ENCODE measurements at places on chromosomes 5 and 9. TPM values are rescaled to one million over a fixed set of nuclear protein-coding genes. Genes with fewer than 3 reads are reported as not detected.
A peak's percentile ranks its signal among the peaks of the same experiment; 100 is the strongest.

- no peak for DNase-seq
Observed at GRCh38 chr5:1010181-1010510, 1.5 kb downstream of the NKD2 start.

DNA sequence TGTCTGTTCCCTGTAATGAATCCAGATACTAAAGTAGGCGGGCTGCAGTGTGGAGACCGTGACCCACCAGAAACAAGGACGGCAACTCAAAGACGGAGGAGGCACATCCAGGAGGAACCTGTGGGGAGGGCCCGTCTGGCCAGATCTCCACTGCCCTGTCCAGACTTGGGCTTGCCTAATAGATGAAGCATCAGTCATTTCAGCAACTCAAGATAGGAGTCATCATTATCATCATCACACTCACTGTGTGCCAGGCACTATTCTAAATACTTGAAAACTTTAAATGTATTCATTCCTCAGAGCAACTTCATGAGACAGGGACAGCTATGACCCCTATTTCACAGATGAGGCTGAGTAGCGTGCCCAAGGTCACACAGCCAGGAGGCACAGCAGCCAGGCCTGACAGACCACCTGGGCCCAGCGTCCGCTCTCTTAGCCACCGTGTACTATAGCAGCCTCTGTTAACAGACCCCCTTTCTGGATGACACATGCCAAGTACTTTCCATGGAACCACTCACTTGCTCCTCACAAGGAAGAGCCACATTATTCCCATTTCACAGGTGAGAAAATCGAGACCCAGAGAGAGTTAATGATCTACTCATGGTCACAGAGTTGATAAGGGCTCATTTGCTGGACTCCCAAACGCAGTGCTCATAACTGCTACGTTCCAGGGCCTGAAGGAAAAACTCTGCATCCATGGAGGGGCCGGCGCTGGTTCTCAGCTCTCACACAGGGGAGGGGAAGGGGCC lies 4.9 kb upstream of the IL4 start:
- DNase-seq = no peak

Gene PROB1
- 0.97 TPM for polyA plus RNA-seq

Gene EQTN
- not detected for polyA plus RNA-seq

DNA sequence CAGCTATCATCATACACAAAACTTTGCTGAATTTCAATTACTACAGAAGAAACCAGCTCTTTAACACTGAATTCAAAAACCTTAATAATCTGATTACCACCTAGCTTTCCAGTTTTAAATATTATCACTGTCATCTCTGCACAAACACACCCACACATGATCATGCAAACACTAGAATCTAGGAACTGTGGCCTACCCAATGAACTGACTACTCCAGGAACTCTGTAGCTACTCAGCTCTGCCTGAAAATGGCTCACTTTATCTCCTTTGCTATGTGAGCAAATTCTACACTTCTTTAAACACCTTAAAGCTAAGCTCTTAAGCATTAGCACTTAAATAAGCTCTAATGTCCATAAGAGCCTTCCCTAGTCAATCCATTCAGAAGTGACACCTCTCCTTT lies 123.3 kb upstream of the DPYSL3 start:
- no peak for DNase-seq

DNA sequence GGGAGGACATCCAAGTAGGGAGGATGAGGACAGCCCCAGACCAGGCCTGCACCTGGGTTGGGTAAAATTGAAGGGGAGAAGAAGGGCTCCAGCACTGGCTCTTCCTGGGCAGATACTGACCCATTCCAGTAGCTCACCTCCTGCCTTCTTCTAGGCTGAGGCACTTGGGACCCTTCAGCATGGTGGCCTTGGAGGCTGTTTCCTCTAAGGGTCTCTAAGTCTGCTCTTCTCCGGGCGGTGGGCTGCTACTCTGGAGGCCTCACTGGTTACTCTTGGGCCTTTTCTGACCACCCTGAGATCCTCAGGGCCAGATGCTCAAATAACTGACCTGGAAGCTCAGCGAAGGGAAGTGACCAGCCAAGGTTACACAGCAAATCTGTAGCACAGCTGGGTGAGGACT lies 2.8 kb upstream of the TIFAB start:
- DNase-seq = no peak

Gene TAF11L7
- polyA plus RNA-seq = not detected

DNA sequence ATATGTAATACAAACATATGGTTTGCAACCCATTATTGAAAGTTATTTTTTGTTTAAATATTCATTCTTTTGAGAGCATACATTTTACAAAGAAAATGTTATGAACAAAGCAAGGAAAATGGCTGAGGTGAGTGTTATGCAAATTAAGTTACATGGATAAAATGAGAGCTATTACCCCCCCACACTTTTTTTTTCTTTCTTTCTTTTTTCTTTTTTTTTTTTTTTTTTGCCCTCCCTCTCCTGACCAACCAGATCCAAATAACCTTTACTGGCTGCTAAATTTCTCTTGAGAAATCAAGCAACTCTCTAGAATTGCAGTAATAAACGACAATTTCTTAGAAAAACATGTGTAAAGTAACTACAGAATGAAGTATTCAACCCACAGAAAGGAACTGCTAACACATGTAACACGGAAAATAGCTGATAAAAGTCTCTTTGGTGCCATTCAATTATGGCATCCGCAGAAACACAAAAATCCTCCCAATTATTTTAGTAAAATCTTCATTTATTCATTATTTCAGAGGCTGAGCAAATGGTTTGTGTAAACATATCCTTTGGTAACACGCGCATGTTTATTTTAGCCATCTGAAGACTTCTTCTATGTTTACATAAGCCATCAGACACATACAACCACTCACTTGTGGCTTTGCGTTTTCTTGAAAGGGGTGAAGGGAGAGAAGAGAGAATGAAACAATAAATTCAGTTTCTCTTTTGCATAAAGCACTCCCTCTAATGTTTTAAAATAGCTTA lies 216.1 kb downstream of the NFIB start:
- peak; percentile 85 for DNase-seq

Gene WDR31
- 6.1 TPM for polyA plus RNA-seq

DNA sequence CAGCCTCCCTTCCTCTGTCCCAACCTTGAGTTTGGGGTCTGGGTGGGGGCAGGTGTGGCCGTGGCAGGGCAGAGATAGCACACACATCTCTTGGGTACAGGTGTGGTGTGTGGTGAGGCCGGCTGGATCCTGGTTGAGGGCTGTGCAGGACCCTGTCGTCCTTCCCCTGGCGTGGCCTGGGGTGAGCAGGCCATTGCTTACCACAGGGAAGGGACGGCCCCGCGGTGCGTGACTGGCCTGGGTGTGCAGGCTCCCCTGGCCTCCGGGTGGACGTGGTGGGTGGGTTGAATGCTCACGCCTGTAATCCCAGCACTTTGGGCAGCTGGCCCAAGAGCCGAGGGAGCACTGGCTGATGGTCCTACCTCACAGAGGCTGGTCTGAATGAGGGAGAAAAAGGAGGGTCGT lies 1.2 kb downstream of the ARRDC1 start:
- DNase-seq = no peak

Gene RUSC2
- polyA plus RNA-seq = 17.1 TPM

GRCh38 chr5:126443374-126443851 lies 20.2 kb downstream of the GRAMD2B start:
- no peak for DNase-seq

Gene TMEM252
- 2.2 TPM for polyA plus RNA-seq

Gene HMMR
- polyA plus RNA-seq = 17.0 TPM

GRCh38 chr5:78500871-78501270 lies 140.5 kb downstream of the SCAMP1 start:
- no peak for DNase-seq

DNA sequence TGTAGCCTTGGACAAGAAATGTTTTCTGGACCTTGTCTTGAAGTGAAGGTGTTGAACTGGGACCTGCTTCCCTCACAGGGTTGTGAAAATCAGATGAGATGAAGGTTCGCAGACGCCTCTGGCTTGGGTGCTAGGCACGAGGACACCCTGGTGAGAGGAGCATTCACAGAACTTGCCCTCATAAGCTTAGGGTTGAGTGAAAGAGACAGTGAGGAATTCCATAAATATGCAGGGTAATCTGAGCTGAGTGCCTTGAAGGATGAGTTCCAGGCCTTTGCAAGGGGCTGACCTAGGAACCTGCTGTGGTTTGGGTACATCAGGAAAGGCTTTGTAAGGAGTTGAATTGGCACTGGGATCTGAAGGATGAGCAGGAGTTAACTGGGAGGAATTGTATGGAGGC lies 75.7 kb upstream of the SAP30L start:
- DNase-seq = no peak

Gene PCDHA9
- 0.05 TPM for polyA plus RNA-seq

Gene PDE6A
- 0.20 TPM for polyA plus RNA-seq

Gene ECSCR
- 58.1 TPM for polyA plus RNA-seq

DNA sequence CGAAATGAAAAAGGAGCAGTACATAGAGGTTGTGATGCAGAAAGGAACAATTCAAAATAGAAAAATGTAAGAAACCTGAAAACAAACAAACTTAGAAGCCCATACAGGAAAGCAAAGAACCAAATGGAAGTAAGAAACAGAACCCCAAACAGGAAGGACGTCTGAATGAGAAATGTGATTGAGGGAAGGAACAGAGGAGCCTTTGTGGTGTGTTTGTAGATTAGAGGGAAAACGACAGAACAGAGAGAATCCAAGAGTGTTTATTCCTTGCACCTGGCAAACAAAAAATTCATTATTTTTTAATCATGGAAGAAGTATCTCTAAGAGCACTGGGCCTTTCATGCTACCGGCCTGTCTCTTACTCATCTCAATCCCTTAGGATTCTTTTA lies 67.8 kb upstream of the ZSWIM6 start:
- DNase-seq = no peak

- DNase-seq = no peak
Observed at GRCh38 chr9:125757834-125758233, 10.7 kb downstream of the PBX3 start.

Gene TOPORS
- 28.9 TPM for polyA plus RNA-seq

DNA sequence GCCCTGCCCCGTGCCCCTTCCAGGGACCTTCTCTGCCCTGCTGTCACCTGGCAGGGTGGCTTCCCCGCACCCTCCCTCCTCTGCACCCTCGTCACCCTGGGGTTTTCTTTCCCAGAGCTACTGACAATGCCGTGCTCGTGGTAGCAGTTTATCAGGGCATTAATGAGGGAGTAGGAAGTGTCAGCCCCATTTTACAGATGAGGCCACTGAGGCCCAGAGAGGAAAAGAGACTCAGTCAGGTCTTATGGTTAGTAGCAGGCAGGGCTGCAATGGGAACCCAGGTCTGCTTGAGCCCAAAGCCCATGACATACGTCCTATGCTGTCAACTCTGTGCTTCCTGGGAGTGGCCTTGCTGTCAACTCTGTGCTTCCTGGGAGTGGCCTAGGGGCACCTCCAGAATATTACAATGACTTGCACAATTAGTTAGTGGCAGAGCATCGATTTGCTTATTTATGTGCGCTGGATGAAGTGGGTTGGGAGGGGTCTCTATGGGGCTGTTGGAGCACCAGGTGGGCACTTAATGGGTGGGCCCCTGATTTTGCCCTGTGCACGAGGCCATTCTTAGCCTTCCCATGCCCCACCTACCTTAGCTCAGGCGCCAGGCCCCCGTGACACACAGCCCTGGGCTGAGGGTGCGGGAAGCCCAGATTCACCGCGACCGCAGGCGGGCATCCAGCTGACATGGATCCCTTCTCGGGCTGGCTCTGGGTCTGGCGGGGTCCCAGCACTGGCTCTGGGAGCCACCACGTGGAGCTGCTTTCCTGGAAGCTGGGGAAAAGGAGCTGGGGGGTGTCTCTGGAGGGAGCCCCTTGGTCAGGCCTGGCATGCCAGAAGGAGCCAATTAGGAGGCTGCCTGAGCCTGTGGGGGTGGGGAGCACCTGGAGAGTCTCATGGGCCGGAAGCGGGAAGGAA lies 82.0 kb upstream of the ORM1 start:
- DNase-seq = no peak

Data from right lung (tissue), 10 donors.